Esophagus mucosa (tissue), 1 donor: ENCODE measurements at places on chromosomes 1 and 21. TPM values are rescaled to one million over a fixed set of nuclear protein-coding genes. Genes with fewer than 3 reads are reported as not detected.

SLC44A3 gene
- total RNA-seq: 10.1 TPM

BCAR3 gene
- total RNA-seq: 5.7 TPM

FAM151A gene
- not detected for total RNA-seq

SLC26A9 gene
- 2.3 TPM for total RNA-seq

GUCA2A gene
- total RNA-seq: not detected

IGSF9 gene
- total RNA-seq: 13.0 TPM

RGS2 gene
- total RNA-seq: 10.8 TPM

PLA2G2C gene
- 0.48 TPM for total RNA-seq

NCF2 gene
- total RNA-seq: 8.3 TPM

CA6 gene
- not detected for total RNA-seq

RFX5 gene
- 21.9 TPM for total RNA-seq

JAM2 gene
- total RNA-seq: 4.3 TPM

SYT2 gene
- total RNA-seq: not detected

LIN9 gene
- total RNA-seq: 3.4 TPM

IVL gene
- total RNA-seq: 145 TPM
